KBM-7 (cell line): ENCODE measurements at places on chromosomes 12 and 14.

DNA sequence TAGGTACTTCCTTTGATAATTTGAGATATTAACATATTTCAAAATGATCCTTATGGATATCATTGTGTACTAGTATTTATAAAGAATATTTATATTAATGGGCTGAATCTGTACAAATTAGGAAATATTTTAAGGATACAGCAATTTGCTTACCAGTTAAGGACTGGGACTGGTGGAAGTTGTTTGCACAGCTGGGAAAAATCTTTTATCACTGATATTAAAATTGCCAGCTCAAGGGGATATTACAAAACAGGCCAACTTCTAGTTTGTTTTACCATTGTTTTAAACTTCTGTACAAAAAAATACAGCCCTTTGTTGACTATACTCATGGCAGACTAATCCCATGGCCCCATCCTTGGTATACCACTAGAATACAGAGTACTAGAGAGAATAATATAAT lies 133.2 kb upstream of the DDHD1 start:
- no peak for DNase-seq

GRCh38 chr12:116381744-116382685 lies 104.5 kb upstream of the MED13L start:
- no peak for DNase-seq

DNA sequence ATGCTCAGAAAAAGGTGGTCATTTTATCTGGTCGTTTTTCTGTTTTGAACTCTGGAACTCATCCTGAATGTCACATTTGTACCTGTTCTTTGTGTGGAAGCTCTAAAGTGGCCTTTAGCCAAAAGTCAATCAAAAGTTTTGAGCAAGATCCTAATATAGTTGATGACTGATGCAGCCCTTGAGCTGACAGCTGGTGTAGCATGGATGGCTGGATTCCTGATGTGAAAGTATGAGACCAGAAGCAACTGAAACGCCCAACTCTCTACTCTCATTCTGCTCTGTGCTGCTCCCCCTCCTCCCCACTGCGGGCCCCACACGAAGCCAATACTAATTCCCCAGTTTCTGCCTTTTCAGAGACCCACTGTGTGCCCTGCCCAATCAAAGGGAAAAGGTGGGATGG lies 10.3 kb upstream of the MYH7 start:
- DNase-seq: no peak

DNA sequence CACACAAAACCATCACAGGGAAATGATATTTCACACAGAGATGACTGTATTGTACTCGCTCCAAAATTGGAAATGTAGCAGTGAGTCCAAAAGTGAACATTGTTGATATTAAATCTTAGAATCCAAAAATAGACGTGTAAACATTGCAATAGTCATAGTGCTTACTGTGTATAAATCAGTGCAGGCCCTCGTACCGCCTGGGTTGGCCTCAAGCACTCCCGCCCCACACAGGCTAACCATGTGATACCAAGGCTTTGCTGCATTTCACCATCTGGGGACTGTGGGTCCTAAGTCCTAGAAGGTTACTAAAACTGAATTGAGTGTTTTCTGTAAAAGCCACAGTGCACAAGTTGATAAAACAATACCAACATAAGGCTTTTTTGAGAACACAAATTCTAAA lies 107.3 kb downstream of the PPP2R5E start:
- DNase-seq: no peak

DNA sequence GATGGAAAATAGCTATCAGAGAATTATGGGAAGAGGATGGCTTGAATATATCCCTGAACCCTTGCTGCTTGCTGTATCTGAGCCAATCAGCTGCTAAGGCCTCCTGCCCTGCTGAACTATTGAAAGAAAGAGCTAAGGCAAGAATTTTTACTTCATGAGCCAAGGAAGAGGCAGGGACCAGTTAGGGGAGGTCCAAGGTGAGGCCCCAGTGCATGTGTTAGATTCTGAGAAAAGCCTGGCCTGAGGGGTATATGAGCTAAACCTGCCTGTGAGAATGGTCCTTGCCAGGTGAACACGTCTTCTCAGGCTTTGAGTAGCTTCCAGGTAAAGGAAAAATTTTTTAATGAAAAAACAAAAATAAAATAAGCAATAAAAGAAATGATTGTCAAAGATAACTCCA lies 218.0 kb downstream of the SYT1 start:
- DNase-seq: no peak

GRCh38 chr12:43289426-43289801 lies 262.6 kb downstream of the ADAMTS20 start:
- no peak for DNase-seq
